ENCODE measurements at places on chromosomes 11 and 22.

DNA sequence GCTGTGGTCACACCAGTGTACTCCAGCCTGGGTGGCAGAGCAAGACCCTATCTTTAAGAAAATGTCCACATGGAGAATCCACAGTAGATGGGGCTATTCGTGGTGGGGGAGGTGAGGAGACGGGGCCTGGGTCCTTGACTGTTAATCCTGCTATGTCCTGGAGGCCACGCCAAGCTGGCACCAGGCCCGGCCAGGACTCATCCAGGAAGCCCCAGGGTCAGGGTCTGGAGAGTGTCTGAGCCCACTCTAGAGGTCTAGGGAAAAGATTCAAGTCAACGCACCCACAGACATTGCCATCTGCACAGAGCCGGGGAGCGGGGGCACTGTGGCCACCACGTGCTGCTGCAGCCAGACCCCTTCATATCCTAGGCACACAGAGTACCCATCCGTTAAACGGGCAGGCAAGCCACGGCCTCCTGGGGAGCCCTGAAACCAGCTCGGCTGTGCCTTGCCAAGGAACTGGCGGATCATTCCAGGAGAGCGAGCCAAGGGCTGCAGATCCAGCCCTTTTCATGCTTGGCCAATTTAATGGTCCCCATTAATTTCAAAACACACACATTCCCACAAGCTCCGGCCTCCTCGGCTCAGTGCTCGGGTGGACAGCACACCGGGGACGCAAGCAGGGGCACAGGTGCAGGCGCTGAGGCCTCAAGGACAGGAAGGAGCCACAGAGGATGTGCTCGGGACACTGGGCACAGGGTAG, 24.7 kb downstream of the MACROD1 start:
- DNase-seq: no peak

- no peak for DNase-seq
Measured at GRCh38 chr11:62127941-62128770, 4.3 kb downstream of the INCENP start.

DNA sequence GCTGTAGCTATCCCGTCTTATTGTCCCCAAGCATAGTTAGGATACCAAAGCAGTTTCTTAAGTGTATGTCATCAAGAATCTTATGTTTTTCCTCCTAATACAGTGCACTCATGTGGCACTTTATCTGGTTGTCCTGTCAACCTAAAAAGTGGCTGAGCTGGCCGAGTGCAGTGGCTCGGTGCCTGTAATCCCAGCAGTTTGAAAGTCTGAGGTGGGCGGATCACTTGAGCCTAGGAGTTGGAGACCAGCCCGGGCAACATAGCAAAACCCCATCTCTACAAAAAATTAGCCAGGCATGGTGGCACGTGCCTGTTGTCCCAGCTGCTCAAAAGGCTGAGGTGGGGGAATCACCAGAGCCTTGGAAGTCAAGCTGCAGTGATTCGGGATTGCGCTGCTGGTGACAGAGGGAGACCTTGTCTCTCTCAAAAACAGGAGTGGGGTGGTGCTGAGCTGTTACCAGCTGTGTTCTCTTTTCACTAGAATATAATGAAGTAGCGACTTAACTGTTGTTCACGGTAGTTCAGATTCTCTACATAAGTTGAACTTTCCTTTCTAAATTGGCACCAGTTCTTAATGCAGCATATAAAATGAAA, 48.1 kb downstream of the EP300 start:
- DNase-seq: no peak

- no peak for DNase-seq
Measured at GRCh38 chr11:34180040-34180813, 74.8 kb downstream of the NAT10 start.

DNA sequence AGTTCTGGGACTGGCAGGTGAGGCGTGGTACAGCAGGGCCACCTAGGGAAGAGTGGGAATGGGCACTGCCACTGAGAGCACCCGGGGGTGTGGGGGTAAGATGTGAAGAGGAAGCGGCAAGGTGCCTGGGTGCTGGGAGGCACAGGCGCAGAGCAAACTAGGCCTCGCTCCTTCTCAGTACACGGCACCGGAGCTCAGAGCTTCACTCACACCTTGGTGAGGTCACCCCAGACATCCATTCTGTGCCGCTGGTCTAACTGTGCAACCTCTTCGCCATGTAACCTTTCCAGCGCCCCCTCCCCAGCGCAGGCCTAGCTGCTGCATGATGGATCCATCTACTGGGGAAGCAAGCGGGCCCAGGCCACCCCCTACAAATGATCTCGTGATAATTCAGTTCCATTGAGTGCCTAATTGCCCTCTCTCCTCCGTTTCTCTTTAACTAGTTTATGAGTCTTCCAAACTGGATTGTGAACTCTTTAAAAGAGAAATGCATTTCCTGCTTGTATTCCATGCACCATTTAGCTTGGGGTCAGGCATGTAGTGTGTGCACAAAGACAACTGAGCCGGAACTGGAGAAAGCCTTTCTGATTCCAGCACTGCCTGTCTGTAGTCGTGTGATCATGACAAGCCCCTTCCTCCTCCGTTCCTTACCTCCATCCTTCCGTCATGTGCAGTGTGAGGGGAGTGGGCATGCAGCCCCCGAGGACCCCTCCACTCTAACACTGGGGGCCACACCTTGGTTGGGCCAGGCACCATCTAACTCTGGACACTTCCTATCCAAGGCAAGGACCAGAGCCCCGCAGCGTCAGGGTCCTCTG, 1475.2 kb downstream of the TBC1D22A start:
- DNase-seq: no peak

DNA sequence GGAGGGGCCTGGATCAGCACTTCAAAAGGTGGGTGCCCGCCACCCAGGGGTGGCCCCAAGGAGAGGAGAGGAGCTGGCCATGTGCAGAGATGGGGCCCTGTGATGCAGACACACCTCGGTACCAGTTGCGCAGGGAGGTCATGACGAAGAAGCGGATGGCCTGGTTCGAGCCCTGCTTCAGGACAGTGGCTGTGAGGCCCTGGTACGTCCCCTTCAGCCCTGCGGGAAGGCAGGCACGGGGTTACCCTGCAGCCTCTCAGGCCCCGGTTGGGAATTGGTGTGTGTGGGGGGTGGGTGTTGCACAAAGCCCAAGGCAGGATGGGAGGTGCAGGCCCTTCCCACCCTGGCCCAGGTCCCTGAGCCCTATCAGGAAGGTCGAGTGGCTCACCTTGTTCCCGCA, 1.8 kb downstream of the SLC25A1 start:
- no peak for DNase-seq

DNA sequence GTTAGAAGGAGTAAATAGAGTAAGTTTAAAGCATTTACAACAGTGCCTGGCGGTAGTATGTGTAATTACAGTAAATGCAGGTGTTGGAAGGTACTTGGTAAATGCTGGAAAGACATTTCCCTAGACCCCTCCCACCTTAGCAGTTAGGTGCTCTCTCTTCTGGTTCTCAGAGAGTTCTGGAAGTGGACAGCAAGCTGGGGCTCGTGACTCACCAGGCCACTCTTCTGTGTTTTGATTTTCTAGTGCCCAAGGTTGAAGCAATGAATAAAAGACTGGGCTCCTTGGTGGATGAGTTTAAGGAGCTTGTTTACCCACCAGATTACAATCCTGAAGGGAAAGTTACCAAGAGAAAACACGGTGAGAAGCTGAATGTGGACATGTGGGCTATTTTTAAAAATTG, 27.6 kb downstream of the SNU13 start:
- DNase-seq: no peak

DNA sequence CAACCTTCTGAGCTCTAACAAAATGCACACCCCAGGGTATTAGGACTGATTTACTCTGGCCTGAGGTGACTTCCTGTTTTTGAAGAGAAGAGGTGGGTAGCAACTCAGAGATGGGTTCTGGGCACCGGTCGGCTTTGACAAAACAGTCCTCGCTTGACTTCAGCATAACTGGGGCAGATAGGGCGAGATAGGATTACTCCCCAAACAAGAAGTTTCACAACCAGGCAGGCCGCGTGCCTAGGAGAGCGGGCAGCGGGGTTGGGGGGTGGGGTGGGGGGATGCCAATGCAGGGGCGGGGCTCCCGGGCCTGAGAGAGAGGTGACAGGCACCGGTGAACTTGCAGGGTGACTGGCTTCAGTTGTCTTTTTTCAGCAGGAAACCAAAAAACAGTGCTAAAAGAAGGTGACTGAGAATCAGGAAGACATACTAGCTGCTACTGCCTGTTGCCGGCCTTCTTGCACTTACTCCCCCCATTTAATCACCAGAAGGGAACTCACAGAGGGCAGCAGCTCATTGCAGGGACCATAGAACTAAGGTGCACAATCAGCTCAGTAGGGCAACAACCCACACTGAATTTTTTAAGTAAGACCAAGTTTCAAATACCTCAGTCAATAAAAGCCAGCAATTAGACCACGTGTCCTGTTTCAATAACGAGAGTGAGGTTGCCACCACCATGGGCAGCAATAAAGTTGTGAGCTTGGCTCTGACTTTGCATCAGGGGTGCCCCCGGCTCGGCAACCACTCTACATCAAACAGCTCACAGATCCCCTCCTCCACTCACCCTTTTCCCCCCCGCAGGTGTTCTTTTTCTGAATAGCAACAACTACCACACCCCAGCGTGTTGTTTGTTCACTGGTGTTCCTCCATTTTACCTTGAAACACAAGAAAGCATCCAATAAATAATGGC, 37.2 kb upstream of the ETS1 start:
- DNase-seq: no peak

DNA sequence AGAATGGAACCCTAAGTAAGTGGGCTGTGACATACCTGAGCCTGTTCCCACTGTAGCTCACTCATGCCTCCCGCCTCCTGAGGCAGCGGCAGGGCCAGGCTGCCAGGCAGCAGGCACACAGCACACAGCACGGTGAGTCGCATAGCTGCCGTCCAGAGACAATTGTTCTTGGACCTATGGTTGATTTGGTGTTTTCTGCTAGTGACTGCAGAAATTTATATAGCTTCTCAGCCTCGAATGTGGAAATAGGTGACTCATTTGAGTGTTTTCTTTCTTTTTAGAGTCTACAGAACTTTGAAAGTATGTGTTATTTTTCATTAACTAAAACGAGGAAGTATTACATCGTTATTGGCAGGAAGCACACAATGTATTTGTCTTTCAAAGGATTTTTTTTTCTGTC, at the start of gene MMP7:
MMP7 (minus strand) TSS at position 190 of the 400 bp plus-strand sequence; CDS start at position 143, 47 bp downstream.
- no peak for DNase-seq

DNA sequence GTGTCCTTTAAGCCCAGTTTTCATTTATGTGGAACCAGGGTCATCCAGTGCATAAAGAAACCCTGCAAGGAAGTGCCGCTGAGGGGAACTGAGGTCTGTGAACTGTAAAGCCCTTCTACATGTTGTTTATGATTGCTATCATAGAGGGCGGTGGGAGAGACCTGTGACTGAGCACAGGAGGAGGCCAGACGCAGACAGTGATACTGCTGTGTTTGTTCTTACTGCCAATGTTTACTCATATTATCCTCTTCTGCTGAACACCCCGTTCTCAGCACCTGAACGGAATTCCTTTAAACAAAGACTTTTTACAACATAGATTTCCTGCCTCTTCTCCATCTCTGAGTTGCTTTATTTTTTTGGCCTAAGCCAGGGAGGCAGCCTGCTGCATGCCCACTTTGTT, 967 bp upstream of the GALNT18 start:
- DNase-seq: no peak

DNA sequence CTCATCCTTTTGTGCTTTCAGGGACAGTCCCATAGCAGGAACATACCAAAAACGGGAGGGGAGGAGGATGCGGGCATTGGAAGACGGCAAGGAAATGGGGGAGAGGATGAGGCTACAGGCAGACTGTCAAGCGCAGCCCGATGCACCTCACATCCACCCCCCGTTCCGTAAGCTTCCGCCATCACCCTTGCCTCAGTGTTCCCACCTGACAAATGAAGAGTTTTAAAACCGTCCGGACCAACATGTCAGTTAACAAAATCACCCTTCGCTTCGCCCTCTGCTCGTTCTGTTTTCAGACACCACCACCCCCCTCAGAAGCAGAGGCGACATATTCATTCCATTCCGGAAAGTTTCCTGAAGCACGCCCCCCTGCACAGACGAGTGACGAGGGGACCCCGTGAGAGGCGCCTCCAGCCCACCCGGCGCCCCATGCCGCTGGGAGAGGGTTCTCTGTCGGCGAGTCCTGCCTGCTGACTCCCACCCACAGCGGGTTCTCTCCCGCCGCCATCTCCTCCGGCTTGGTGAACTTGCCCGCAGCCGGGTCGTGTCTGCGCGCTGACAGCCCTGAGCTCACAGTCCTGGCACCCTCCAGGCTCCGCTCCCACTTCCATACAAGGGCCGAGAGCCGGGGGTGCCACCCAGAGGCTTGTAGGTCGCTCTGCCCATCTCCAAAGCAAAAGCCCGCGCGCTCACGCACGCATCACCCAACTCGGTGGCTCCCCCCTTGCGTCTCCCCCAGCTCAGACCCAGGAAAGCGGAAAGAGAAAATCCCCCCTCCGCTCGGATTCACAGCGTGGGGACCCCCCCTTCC, 1.5 kb downstream of the IGSF9B start:
- DNase-seq: no peak

DNA sequence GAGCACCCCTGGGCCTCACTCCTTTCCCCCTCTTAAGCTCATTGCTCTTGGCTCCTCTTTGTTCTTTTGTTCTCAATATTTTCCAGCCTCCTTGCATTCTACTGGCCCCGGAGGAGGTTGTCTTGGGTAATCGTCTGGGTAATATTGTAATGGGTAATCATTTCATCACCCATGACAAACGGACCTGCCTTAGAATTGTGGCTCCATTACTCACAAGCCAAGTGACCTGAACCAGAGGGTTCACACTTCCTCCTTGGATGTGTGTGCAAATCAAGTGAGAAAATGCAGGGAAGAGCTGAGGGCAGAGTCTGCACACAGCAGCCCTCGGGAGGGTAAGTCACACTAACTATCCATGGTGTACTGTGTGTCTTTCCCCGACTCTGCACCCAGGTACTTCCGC, 305.0 kb downstream of the BUD13 start:
- DNase-seq: no peak

DNA sequence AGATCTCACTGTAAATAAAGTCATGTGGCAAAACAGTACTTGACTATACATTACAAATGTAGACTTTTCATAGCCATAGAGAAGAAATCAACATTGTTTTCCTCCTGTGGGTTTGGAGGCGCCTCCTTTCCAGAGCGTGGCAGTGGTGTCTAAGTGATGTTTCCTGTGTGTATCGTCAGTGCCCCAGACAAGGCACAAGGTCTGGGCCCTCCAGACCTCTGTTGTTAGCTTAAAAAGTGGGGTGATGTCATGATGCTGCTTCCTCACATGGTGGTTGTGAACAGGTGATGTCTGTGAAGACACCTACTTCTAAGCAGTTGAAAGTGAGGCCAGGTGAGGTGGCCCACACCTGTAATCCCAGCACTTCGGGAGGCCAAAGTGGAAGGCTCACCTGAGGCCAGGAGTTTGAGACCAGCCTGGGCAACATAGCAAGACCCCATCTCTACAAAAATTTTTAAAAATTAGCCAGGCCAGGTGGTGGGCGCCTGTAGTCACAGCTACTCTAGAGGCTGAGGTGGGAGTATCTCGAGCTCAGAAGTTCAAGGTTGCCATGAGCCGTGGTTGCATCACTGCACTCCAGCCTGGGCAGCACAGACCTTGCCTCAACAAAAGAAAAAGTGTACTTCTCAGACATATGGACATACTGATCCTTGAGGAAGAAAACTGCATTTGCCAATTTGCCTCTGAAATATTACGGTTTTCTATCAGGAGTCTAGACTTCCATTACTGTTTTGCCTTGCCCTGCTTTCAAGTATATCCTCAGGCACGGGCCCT, 15.7 kb downstream of the NUP50 start:
- no peak for DNase-seq

- no peak for DNase-seq
Measured at GRCh38 chr11:43376065-43376464, 17.3 kb downstream of the TTC17 start.

Data from NCI-H1694 (cell line).